ENCODE measurements at places on chromosomes 3 and 15. TPM values are rescaled to one million over a fixed set of nuclear protein-coding genes. Genes with fewer than 3 reads are reported as not detected.

SCAANT1 gene
- not detected for total RNA-seq

UQCC5 gene
- 25.4 TPM for total RNA-seq

- DNase-seq: no peak
Measured at GRCh38 chr15:82944821-82945220, 7.7 kb downstream of the HOMER2 start.

- no peak for DNase-seq
Measured at GRCh38 chr3:27666272-27666671, 55.9 kb downstream of the EOMES start.

GRCh38 chr15:69731081-69731330, 278.4 kb downstream of the RPLP1 start:
- no peak for DNase-seq

DNA sequence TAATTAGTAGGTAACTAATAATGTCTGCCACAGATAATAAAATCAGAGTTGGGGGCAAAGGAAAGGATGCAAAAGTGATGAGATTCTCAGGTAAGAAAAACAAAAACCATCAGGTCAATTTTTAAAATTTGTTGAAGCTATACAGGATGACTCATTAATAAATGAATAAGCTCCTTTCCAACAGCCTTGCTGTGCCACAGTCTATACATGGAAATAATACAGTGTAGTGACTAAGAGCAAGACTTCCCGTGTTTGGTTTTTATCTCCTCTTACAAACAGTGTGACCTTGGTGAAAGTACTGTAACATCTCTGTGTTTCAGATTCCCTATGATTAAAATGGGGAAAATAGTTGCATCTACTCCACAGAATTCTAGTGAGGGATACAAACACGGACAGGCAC, 331.6 kb downstream of the PYDC2 start:
- peak; percentile 10 for DNase-seq

PP2D1 gene
- not detected for total RNA-seq

DNA sequence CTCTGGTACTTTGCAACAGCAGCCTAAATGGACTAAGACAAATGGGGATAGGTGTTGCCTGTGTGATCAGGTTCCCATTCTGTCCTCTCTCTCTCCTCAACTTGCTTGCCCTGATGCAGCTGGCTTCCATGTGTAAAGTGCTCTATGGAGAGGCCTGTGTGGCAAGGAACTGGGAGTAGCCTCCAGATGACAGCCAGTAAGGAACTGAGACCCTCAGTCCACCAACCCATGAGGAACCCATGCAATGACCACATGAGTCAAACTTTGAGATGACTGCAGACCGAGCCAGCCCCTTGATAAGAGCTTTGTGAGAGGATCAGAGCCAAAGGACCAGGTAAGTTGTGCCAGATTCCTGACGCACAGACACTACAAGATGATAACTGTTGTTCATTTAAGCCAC, 74.6 kb upstream of the ADPGK start:
- DNase-seq: no peak

- DNase-seq: no peak
Measured at GRCh38 chr3:36397841-36398240, 17.5 kb downstream of the STAC start.

DNA sequence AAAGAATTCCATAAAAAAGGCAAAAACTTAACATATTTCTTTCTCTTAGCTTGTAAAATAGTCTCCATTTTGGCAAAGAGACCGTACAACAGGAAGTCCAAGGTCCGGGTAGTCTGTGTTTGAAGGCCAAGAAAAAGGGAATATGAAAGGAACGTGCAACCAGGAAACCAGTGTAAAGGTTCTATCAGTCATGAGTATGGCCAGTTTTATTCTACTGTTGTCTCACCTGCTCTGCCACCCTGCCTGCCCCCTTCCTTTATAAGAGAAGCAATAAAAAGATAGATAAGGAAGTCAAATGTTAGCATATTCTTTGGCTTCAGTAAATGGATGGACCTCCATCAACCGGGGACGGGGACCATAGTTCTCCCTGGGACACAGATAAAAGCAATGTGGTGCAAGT, 370.6 kb upstream of the ROBO2 start:
- DNase-seq: no peak

IL17RC gene
- total RNA-seq: 30.4 TPM

CYP1A1 gene
- total RNA-seq: not detected

GRCh38 chr3:43497422-43497821, 124.4 kb downstream of the ANO10 start:
- no peak for DNase-seq

- peak; percentile 20 for DNase-seq
Measured at GRCh38 chr3:13110678-13111116, 37.5 kb upstream of the IQSEC1 start.

- no peak for DNase-seq
Measured at GRCh38 chr15:66921319-66921915, 144.0 kb upstream of the SMAD3 start.

DNA sequence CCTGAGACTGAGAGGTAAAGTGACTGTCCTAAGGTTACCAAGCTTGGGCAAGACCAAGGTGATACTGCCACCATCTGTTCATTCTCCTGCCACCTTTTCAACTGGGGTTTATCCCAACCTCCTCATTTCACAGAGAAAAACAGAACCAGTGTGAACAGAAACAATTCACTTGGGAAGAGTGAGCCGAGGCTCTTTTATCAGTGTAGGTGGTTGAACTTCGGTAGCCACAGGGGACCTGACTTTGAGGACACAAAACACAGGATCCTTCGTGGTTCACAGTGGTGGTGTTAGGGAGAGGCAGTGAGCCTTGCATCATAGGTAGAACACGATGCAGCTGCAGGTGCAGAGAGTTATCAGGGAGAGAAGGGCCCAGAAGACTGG, 72.8 kb upstream of the ICE2 start:
- DNase-seq: no peak

REC114 gene
- not detected for total RNA-seq

DNA sequence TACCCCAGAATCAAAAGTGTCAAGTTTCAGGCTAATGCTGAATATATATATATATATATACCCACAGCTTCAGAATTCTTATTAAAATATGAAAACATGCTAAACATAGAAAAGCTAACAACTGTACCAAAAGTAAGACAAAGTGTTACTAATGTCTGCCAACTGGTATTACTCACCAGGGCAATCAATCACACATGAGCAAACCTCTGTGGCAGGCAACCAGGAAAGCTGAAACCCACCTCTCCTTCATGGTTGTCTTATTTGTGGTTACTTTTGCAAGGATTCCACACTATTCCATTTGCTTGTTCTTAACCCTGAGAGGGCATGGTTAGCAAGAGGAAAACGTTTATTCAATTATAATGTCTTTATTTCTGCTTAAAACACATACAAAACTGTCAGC, 512.3 kb upstream of the MDFIC2 start:
- DNase-seq: no peak

GCNT3 gene
- not detected for total RNA-seq

CHRM5 gene
- not detected for total RNA-seq

TNNC1 gene
- total RNA-seq: 0.35 TPM

- peak; percentile 71 for DNase-seq
Measured at GRCh38 chr3:15796771-15797641, 773 bp downstream of the ANKRD28 start.

DNA sequence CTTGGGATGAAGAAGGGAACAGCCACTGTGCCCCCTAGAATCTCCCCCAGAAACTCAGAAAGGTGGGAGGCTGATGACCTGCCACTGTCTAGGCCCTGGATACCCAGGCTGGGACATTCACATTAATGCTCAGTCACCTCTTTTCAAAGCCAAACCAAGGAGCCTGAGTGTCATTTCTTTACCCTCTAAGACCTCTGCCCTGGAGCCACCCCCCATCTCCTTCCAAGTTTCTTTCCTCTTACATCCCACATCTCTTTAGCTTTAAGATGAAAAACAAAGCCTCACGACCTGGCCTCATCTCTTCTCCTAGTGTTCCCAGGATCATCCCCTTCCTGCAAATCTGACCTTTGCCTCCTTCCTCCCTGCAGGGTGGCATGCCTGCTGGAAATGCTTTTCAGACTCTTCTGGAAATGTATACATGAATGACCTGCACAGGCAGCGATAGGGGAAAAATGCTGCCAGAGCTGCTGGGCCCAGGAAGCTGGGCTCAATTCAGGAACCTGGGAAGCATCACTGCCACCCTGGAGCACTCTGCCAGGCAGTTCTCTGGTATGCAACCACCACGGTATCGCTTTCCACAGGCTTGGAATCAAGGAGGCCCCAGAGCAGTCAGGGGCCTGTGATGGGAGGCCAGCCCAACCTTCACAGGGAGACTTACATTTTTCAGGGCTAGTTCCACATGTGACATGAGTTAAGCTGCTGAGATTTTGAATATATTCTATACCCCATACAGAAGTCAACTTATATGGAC, 67.6 kb downstream of the DAPK2 start:
- DNase-seq: no peak

CEP63 gene
- total RNA-seq: 17.1 TPM

GRCh38 chr3:29363110-29363509, 82.2 kb downstream of the RBMS3 start:
- no peak for DNase-seq

DNA sequence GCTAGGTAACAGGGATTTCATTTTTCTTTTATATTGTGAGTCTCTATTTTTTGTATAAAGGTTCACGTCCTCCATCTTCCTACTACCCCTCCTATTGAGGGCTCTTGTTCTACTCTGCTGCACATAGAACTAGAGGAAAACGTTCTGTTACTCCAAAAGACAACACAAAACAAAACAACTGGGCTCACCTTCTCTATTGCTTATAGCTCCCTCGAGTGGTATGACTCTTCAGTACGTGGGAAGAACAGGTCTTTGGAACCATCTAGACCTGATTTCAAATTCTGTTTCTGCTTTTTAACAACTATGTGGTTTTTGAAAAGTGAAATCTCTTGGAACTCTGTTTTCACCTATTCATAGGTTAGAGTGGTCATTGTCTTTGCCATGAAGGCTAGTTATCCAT, 515.3 kb downstream of the SOX2 start:
- no peak for DNase-seq

CATSPER2 gene
- 1.8 TPM for total RNA-seq

MEIS2 gene
- total RNA-seq: 39.8 TPM

CEP19 gene
- total RNA-seq: 2.1 TPM

DNA sequence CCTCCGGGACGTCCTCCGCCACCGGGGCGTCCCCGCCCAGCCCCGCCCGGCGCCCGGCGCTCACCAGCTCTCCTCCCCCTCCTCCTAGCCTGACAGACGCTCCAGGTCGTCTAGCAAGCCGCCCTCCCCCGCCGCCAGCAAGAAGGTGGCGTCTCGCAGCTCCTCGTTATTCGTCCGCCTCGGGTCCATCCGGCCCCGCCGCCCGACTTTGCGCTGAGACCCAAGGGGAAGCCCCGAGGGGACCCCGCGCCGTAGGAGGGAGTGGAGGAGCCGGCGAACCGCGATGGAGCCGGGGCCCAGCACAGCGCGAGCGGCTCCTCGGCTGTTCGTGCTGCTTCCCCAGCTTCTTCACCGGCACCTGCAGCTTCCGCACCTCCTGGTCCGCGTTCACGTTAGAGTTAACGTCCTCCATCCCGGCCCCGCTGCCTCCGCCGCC, 26.3 kb upstream of the MTHFS start:
- DNase-seq: peak; percentile 25

A4GNT gene
- not detected for total RNA-seq
